ENCODE measurements at places on chromosomes 4 and X.

DNA sequence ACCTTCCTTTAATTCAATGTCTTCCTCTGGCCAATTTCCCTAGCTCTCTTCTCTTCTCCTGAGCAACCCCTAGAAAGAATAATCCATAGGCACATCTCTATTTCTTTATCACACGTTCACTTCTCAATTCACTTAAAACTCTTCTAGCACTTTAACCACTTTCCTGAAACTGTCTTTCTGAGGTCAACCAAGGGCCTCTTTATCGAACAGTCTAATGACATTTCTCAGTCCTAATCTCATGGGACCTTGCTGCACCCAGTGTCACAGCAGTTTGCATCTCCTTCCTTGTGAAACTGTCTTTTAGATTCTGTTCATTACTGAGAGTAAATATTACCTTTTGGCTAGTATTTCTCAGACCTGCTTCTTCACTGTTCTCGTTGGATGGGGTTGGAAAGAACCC, 285.3 kb upstream of the RASGEF1B start:
- DNase-seq: no peak

DNA sequence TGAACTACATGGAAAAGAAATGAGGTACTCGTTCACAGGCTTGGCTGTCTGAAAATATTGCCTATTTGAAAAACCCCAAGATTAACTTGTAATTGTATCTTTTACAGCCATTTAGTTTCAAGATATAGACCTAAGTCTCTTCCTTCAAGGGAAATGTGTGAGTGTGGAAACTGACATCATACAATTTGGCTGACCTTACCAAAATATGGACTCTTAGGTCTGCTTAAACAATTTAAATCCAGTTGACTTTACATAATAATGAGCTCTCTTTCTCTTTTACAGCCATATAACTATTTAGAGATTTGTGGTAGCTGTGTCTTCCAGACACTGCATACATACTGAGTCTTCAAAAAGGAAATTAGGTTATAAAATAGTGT, 186.9 kb downstream of the NR3C2 start:
- no peak for DNase-seq

DNA sequence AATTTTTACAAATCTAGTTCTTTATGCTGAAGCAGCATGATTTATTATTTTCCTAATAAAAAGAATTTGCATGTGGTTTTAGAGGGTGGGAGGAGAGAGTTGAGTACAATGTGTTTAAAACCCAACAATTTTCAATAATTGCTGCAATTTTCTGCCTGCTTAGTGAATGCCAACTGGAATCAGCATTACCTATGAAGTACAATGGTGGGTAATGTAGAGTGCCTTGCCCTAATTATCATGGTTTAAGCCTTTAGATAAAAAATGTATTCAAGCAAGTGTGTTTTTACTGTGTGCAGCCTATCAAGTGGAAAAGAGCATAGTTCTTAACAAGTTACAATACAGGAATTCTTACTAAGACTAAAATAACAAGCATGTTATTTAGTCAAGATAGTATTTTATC, 77.9 kb upstream of the ANKRD50 start:
- DNase-seq: no peak

- no peak for DNase-seq
These were observed 281.4 kb downstream of the LDB2 start for GRCh38 chr4:16617011-16617410.

DNA sequence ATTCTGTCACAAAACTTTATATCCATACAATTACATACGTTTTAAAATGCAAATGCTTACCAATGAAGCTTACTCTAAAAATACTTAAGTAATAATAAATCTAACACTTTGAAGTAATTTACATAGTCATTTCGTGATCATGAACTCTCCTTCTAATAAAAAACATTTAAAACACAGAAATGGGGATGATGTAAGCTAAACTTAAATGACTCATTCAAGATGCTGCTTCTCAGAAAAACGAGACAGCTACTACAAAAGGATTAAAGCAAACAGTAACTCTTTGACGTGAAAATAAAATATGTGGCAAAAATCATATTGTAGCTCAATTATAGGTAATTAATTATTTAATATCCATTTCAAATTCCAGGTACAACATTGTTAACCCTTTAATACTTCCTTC, 148.7 kb downstream of the FGF16 start:
- no peak for DNase-seq

- DNase-seq: no peak
These were observed 52.7 kb downstream of the DCLK2 start for GRCh38 chr4:150130933-150131332.

- no peak for DNase-seq
These were observed 7.7 kb upstream of the PGAM4 start for GRCh38 chrX:77977095-77977494.

DNA sequence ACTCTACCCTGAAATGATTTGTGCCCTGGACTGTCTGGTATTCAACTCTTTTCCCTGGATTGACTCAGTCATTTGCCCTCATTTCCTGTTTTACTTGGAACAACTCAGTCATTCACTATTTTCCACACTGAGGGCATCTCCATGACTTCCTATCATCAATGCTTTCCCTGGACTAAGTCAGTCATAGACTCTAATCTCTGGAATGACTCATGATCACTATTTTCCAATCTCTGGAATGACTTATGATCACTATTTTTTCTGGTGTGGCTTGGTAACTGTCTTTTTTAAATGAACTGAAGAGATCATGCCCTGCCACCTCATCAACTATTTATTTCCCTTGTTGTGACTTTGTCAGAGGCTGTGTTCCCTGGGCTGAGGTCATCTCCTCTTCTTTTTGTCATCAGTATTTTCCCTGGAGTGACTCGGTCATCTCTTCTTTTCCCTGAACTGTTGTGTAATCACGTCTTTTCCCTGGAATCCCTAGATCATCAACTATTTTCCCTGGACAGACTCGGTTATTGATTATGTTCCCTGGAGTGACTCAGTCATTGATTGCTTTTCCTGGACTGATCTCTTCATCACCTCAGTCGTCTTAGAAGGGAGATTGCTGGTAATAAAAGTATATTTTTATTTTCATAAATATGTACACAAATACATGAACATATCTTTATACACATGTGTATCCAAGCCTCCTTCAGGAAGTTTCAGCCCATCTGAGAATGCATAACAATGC, 327.1 kb upstream of the VCX start:
- no peak for DNase-seq

DNA sequence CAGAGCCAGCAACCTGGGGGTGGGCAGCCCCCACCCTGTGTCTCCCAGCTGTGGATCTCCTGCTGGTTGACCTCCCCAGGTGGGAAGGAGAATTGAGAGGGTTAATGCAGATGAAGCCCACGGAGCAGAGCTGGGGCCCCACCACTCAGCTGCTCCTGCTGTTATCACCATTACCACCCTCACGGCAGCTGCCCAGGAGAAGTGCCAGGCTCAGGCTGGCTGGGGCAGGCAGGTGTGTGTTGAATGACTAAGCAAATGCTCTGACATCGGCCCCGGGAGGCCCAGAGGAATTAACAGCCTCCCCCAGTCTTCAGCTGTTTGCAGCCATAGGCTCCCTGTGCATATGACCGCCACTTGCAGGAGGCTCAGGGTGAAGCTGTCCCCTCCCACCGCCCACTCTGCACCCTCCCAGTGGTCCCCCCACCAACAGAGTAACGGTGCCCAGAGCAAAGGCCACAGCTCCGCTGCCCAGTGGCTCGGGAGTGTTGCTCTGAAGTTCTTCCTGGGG, 133.8 kb downstream of the CPZ start:
- no peak for DNase-seq

DNA sequence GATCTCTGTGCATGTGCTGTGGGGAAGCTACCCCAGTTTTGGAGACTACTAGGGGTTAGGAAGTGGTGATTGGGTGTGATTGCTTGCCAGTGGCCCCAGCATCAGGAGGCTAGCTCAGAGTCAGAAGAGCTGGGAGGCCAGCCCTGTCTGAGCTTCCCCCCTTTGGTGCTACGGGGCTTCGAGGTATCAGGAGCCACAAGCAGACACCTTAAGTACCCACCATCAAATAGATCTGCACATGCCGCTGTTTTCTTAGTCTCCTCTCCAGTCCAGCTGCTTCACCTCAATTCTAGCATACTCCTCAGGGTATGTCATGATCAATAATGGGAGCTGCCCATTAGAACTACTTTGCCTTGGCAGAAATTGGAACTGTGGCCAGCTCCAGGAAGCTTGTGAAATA, 10.8 kb upstream of the PPEF1 start:
- DNase-seq: no peak

DNA sequence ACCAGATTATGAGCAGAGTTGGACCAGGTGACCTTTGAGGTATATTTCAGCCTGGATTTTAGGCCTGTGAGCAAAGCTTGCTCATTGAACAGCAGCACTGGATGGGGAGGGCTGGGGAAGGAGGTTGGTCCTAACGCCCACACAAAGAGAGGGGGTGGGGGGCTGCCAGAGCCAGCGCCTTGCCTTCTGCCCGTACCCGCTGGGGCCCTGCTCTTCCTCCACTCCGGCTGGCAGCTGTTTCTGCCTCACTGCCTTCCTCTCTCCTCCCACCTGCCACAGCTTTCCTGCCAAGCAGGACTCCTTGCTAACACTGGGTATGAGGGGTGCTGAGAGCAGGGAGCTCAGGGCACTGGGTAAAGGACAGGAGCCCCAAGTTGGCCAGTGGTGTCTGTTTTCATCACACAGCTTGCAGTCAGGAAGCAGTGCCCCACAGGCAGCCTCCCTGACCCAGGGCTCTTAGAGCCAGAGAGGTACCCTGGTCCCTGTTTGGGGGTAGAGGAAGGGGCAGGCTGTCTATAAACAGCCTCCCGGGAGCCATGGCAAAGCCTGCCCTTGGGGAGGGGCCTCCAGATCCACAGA, 6.1 kb downstream of the NALF2 start:
- peak; percentile 7 for DNase-seq

GRCh38 chr4:107826421-107826980, 1.8 kb downstream of the SGMS2 start:
- no peak for DNase-seq

DNA sequence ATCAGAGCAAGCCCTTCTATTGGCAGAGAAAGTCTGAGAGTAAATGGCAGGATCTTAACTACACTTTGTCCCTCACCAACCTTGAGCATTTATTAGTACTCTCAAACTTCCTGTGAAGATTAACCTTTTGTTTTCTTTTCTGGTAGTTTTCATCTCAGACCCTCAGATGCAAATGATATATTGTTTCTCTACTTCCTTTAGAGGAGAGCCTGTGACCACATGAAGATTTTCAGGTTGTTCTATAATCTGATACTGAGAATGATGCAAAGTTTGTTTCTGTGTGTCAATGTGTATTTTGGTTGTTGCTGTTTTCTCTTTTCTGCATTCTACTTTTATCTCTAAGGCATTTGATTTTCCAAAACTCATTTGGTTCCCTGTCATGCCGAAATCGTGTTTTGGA, 165.8 kb upstream of the CYSLTR1 start:
- DNase-seq: no peak
